ENCODE measurements at places on chromosomes 12 and 14.

DNA sequence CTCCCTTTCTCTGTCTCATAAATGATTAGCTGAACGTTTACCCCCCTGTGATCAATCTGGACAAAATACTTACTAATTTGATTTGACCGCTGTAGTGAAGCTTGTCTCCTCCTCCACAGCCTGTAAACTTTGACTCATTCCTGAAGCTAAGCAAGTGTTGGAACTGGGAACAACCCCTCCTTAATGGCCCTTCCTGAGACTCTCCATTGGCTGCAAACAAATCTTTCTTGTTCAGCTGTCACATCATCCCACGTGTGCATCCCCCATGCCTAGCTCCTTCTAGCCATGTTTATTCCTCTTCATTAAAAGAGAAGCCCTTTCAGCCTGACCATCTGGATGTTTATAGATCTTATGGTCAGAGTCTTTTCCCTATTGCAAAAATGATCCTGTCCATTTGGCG is 281.2 kb downstream of the RGS6 start:
- no peak for ATAC-seq

DNA sequence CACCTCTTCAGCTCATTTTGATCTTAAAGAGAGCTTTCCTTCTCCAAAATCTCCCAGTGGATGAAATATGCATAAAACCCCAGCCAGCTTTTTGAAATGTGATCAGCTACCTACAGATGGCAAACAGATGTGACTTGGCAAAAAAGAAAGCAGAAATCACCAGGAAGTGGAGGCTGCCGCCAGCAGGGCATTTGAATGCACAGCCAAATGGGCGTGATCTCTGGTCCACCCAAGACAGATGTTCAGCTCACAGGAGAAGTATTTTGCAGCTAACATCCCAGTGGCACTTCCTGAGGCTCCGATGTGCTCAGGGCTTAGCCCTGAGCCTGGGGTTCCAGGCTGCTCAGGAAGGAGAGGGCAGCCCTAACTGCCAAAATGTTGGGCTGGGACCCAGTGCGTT is 78.3 kb downstream of the LGMN start:
- no peak for ATAC-seq

DNA sequence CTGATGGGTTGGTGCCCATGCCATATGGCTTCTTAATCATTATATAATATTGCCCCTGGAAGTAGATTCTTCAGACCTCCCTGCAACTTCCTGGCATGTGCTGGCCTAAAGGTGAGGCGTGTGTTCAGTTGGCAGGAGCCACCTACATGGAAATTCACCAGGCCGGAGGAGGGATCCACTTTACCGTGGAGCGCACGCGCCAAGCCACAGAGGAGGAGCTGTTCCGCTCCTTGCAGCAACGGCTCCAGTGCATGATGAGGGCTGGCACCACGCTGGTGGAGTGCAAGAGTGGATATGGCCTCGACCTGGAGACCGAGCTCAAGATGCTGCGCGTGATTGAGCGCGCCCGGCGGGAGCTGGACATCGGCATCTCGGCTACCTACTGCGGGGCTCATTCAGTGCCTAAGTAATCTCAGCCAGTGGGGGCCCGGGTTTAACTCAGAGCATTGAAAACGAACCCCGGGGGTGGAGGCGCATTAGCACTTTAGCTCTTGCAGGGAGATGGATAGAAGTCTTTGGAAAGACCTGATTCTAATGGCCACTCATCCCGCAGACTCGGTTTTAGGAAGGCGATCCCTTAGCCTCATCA is 13.5 kb downstream of the AMDHD1 start:
- ATAC-seq, result no peak

DNA sequence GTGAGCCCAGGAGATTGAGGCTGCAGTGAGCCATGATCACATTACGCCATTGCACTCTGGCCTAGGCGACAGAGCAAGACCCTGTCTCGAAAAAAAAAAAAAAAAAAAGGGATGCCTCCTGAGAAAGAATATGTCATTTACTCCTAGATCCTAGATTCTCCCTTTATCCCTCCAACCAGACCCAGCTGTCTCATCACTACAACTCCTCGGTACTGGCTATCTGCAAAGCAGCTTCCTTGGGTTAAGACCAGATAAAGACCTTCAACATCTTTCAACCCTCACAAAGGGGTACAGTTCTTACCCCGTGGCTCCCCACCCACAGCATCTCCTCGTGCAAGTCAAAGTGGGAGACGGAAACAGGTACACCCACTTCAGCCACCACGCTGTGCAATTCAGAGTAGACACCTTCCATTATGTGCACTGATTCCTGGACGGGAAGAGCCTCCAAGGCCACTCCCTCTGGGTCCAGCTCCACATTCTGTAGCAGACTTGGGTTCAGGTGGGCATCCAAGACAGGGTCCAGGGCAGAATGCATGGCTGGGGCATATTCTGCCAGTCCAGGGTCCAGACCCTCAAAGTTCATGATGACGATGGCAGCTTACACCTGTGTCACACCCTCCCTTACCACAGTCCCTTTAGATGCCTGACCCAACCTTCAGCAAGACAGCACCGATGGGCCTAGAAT is 1.1 kb downstream of the PAN2 start:
- ATAC-seq, result no peak

DNA sequence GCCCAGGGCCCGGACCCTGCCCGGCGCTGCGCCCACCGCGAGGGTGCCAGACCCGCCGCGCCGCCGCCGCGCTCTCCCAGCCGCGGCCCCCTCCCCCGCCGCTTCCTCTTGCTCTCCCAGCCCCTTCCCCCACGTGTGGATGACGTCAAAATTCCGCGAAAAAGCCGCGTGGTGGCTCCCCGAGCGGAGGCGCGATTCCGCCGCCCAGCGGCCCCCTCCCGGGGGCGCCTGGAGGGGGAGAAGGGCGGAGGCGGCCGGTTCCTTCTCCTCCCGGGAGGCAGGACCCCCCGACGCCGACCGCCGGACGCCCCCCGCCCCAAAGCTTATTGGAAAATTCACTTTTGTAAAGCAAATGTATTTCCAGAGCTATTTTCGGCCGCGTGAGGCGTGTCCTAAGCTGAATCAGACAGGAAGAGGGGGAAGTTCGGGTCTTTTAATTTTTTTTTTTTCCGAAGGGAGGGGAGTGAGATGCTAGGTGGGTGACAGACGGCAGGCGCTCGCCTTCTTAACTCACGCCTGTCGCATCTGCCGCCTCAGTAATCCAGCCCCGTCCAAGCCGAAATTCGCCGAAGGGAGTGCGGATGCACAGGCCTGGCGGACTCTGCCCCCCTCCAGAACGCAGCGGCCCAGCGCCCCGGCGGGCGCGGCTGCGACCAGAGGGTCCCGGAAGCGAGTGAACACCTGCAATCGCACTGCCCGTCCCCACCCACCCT is 4.1 kb upstream of the CCND2 start:
- ATAC-seq, result peak; percentile 48

DNA sequence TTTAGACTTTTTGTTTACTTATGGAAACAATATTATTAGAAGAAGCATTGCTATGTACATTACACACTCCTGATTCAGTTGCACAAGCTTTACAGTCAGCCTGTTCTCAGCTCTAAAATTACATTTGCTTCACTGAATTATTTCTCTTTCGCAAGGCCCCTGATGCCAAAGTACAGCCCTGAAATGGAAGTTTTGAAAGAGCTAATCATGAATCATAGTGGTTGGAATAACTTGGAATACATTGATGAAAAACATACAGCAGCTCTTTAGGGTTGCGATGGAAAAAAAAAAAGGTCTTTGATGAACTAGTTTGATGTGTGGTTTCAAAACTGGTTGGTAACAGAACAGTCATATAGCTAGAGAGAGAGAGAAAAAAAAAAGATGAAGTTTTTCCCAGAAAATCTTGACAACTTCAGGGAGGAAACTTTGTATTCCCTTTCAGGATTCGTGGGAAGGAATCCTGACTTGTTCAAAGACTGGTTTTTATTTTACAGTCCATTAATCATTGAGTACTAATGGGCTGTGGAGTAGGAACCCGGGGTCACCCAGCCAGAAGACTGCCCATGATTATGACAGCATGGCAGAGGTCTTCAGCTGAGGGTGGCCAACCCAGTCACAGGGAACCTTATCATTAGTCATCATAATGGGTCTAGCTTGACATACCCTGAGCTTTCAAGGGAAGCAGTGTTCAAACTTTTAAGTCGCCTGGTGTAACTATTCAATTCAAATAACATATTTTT is 460.1 kb downstream of the NAV3 start:
- no peak for ATAC-seq

GRCh38 chr14:37566811-37567371 is 28.2 kb downstream of the FOXA1 start:
- no peak for ATAC-seq

DNA sequence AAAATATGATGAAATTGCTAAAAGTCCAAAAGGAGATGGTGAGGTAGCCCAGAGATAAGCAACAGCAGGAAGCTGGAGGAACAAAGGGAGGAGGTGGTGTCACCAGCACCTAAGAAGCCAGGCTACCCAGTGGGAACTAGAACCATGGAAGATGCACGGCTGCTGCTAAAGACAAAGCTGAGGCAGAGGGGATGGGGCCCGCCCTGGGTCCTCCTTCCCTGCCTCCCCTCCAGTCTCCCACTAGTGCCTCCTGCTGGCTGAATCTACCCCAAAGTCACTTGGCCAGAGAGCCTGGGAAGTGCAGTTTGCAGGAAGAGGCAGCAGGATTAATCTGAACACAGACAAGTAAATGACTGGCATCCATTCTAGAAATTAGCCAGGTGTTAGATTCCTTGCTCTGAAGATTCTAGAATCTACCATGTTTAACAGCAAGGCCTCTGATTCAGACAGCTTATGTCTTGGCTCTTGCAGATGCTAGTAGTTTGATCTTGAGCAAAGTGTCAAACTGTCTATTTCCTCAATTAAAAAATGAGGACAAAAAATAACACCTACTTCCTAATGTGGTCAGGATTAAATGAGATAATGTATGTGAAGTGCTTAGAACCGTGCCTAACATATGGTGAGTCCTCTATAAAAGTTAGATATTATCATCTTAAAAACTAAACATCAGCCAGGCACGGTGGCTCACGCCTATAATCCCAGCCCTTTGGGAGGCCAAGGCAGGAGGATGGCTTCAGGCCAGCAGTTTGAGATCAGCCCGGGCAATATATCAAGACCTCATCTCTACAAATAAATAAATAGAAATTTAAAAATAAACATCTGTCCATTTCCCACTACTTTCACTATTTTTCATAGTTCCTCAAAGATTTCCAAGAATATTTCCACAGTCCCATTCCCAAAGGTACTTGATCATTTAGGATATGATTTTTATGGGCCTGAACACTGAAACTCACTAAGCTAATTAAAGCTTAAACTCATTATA is 5.8 kb upstream of the LRP10 start:
- ATAC-seq, result no peak

- ATAC-seq, result no peak
These were observed 67.0 kb downstream of the PITPNM2 start for GRCh38 chr12:123083661-123084571.

DNA sequence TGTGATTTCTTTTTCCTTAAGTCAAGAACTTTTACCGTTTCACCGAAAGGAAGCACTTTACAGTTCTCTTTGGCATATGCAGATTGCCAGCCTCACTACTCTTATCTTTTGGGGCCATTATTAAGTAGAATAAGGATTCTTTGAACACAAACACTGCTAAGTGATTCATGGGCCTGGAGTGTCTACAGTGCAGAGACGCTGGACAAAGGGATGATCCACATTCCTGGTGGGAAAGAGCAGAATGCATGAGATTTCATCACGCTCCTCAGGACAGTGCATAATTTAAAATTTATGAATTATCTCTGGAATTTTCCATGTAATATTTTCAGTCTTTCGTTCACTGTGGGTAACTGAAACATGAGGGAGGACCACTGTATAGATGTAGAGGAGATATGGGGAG is 90.2 kb downstream of the TTLL5 start:
- ATAC-seq, result no peak

- no peak for ATAC-seq
These were observed 84.7 kb downstream of the SLC41A2 start for GRCh38 chr12:104873374-104873773.
